ENCODE measurements at places on chromosomes 16 and 17.

DNA sequence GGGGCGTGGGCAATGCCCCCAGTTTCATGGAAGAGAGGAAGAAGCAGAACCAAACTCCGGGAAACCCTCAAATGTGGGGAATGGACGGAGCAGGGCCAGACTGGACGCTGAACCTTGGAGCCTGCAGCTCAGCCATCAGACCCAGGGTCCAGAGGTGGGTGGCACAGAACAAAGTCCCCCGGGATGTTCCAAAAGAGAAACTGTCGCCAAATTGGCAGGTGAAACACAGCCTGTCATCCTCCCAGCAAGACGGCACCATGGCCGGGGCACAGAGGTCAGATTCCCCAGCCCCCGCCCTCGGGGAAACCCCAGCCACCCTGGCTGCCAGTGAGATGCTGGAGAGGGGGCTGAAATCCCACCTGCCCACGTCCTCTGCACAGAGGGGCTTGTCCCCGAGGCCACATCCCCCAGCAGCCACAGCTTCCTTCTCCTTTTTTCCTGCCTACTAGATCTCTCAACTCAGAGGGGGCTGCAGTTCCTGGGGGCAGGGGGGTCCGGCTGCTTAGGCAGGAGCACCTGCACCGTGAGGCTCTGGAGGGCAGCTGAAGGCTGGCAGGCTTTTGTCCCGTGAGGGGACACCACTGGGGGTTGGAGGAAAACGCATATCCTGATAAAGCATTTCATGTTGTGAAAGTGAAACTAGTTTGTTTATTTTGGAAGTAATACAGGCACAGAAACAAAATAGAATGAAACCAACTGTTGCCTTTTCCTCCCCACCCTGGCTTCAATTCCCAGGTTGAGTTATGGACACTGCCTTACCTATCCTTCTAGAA lies 1.2 kb upstream of the SECTM1 start:
- no peak for DNase-seq

- peak; percentile 74 for DNase-seq
Measured at GRCh38 chr17:50935221-50935995, 69.3 kb upstream of the TOB1 start.

GRCh38 chr16:2592786-2593185 lies 55.0 kb downstream of the PDPK1 start:
- DNase-seq = no peak

DNA sequence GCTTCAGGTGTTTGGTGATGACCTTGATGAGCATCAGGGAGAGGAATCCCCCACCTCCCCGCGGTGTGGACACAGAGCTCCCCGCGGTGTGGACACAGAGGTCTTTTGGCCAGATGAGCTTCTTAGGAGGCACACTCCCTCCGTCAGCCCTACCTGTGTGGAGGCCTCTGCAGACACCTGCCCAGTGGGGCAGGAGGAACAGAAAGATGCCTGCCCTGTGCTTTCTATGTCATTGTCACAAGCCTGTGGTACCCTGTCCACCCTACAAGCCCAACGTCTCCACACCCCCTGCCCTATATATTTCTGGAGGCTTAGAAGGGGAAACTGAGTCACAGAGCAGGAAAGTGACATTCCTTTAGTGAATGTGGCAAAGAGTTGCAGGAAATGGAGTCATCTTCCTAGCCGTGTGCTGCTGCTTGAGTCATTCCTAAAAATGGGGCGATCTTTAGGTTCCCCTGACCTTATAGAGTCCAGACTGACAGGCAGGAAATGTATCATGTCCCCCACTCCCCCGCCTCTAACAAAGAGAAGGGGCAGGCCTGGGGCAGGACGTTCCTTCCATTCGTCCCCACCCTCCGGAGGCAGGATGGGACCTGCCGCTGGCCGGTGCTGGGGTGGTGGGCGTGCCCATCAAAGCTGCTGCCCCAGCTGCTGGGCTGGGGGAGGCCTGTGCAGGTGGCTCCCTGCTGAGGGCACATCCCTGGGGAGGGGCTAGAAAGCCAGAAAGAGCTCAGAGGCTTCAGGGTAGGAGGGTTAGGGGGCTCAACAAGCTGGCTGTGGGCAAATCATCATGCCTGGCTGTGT lies 1.0 kb upstream of the C16orf74 start:
- no peak for DNase-seq

DNA sequence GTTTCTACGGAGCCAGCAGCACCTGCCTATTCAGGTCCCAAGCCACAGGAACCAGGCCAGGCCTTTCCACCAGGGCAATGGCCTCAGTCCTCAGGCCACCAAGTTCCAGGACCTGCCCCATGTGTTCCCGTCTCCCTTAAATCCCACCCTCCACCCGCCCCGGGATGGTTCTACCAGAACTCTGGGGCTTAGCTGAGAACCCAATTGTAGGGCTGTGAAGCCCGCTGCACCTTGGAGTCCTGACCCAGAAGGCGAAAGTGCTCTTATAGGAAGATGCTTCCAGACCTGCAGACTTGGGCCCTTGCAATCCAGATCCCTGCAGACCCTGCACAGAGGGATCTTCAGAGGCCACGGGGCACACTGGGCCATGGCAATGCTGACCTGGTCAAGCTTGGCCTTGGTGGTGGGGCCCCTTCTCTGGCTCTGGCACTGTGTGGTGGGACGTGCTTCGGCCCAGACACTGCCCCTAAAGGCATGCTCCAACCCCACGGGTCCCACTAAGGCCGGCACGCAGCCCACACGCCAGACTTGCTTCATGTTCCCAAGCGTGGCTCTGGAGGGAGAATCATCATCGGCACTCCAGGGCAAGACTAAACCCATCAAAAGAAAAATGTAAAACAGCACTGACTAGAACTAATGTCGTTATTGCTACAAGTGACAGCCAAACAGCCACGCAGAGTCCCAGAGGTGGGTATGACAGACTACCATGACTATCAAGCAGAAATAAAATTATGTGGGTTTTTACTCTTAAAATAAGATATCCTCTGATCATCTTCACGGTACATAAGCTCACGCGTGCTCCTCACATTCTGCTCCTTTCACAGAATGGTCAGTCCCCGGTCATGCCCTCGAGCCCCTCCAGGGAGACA lies 41.3 kb upstream of the ATP2A3 start:
- DNase-seq = no peak

DNA sequence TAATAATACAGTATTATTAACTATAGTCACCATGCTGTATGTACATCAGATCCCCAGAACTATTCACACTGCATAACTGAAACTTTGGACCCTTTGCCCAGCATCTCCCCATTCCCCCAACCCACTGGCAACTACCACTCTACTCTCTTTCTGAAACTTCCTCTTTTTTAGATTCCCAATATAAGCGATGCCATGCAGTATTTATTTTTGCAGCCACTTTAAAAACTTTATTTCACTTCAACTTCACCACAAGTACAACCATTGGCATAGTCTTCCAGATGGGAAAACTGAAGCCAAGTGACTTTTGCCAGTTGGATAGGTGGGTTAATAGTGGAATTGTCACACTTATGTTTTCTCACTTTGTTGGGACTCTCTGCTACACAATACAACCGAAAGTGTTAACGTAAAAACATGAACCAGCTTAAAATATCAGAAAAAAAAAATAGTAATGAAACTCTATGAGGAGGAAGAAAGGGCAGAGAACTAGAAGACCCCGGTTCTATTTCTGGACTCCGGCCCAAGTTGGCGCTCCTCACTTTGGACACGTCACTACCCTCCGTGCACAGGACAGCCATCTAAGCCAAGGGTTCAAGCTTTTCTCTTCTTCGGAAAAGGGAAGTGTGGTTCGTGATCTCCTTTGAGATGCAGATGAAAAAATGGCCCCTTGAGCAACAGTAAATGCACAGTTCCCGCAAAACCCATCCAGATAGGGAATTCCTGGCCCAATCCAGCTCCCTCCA lies 743 bp downstream of the SHCBP1 start:
- no peak for DNase-seq

- no peak for DNase-seq
Measured at GRCh38 chr17:40886090-40886489, 1.0 kb upstream of the KRT20 start.

Measured in glutamatergic neuron (in vitro differentiated cells).